ENCODE measurements at places on chromosomes 4 and X.
A peak's percentile ranks its signal among the peaks of the same experiment; 100 is the strongest.

DNA sequence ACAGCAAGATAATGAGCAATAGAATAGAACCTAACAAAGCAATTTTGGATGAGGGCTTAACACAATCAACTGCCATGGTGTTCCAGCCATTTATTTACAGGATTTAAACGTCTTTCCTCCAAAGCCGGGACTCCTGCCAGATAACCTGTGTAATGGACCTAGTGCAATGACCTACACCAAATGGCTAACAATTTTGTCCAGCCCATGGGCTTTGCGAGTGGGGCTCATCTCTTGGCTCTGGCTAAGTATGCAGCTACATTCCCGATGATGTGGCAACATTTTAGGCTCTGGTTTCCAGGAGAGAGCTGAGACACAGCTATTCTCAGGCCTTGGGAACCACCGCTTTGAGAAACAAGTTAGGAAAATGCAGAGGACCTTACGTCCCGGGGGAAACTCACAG, 822.3 kb upstream of the FTHL17 start:
- no peak for DNase-seq

GRCh38 chr4:80307774-80308465, 27.6 kb upstream of the CFAP299 start:
- no peak for DNase-seq

DNA sequence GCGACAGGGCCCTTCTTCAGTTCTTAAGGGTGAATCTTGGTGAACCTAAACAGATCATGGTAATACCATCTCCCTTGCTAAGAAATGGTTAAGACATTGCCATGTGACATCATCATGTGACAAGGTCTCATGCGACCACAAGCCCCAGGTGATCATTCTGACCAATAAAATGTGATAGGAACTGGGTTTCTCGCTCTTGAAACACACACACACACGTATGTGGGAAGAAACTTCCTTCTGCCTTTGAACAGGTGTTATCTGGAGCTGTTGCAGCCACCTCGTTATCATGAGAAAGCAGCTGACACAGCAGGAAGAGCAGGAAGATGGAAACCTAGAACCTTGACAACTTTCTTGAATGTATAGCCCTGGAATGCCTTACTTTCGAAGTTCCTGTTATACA, 10.2 kb downstream of the SOD3 start:
- DNase-seq, result no peak

DNA sequence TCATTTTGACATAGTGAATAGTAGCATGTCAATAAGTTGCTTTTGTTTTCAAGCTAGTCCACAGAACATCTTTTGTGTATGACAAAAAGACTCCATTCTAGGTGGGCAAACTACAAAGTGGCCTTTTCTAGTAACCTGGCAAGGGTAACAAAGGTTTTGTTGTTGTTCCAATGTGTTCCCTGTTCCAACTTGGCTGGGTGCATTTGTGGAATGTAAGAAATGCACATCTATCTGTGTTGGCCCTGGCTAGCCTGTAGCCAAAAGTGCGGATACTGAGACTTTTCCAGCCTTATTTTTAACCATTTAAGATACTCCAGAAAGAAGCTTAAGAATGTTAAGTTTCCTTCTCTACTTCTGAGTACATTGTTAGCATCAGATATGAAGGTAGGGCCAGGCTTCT, 118.7 kb upstream of the CHRDL1 start:
- DNase-seq, result no peak

GRCh38 chr4:47278631-47279030, 184.9 kb downstream of the COMMD8 start:
- no peak for DNase-seq

- peak; percentile 11 for DNase-seq
Measured at GRCh38 chrX:151359931-151360871, 36.8 kb upstream of the VMA21 start.

DNA sequence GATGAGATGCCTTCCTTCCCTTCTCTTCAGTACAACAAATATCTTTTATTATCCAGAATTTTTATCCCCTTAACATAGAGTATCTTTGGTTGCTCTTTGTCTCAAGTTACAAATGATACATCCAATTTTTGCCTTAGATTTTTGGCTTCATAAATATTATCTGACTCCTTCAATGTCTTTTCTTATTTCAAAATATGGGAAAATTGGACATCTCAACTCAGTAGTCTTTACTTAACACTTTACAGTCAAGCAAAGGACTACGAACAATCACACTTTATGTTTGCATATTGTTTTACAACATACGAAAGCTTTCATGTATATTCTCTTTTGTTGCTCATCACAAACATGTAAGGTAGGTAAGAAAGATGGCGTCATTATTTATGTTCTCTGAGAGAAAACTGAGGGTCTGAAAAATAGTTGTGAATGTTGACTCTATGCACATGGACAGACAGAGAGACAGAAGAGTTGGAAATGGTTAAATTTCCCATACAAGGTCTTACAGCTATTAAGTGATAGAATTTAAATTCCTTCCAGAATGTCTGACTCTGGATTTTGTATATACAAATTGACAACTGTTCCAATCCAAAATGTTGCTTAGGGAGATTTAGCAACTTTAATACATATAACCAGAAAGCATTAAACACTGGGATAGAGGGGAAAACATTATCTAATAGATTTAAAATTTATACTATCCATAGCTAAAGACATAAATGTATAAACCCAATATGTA, 29.4 kb downstream of the DCHS2 start:
- DNase-seq, result no peak

DNA sequence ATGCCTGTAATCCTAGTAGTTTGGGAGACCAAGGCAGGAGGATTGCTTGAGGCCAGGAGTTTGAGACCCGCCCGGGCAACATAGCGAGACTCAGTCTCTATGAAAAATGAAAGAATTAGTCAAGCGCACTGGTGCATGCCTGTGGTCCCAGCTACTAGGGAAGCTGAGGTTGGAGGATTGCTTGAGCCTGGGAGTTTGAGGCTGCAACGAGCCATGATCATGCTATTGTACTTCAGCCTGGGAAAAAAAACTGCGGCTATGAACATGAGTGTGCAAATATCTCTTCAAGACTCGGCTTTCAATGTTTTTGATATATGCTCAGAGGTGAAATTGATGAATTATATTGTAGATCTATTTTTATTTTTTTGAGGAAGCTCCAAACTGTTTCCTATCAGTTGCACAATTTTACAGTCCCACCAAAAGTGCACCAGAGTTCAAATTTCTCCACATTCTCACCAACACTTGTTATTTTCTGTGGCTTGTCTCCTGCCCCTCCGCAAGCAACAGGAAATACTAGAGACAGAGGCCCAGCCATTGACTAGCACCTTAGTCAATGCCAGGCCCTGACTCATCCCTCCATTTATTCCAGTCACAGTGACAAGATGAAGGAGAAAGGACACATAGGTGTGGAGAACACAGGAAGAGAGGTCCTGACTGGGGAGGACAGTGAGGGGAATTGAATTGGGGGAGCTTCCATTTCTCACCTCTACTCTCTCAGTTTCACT, 33.1 kb upstream of the ZNF41 start:
- DNase-seq, result no peak

DNA sequence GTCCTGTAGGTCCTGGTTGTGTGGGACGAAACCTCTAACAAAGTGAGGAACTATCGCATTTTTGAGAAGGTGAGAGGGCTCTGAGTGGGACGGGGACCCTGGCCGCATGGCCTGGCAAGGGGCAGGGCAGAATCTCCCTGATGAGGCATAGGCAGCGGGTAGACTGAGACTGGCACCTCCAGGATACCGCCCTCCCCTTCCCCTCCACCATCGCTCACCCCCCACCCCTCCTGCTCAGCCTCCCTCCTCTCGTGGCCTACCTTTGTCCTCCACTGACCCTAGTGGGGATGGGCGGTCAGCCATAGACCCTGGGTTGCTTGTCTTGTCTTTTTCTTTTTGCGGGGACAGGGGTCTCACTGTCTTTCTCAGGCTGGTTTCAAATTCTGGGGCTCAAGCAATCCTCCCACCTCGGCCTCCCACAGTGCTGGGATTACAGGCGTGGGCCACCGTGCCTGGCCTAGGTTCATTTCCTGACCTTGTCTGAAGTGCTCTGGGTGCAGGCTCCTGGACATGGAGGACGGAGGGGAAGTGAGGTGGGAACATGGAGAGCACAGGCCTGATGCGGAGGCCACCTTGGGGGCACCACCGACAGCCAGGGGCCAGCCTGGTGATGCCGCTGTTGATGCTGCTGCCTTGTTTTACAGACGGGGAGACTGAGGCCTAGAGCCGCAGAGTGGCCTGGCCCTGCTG, 10.5 kb upstream of the ADD1 start:
- DNase-seq, result no peak

- DNase-seq, result no peak
Measured at GRCh38 chr4:15238720-15239119, 189.1 kb upstream of the C1QTNF7 start.

- DNase-seq, result no peak
Measured at GRCh38 chr4:74370912-74371311, 6.0 kb downstream of the EREG start.

GRCh38 chr4:142566777-142567176, 279.3 kb downstream of the INPP4B start:
- no peak for DNase-seq

GRCh38 chrX:74340051-74340450, 36.1 kb downstream of the ZCCHC13 start:
- no peak for DNase-seq

- no peak for DNase-seq
Measured at GRCh38 chrX:150536455-150537116, 31.8 kb upstream of the MTM1 start.

GRCh38 chr4:156505341-156505955, 466.2 kb downstream of the PDGFC start:
- DNase-seq, result no peak

GRCh38 chr4:31741326-31741725, 1021.2 kb downstream of the PCDH7 start:
- DNase-seq, result no peak

- DNase-seq, result no peak
Measured at GRCh38 chrX:110012818-110013485, 10.0 kb downstream of the TMEM164 start.

Measured in activated T-cell treated with anti-CD3 and anti-CD28 coated beads for 1 hour (primary cell).